Gastrocnemius medialis (tissue), 4 donors: ENCODE measurements at places on chromosomes 16 and 17. TPM values are rescaled to one million over a fixed set of nuclear protein-coding genes. Genes with fewer than 3 reads are reported as not detected.

GRCh38 chr17:15954222-15954621 is 9.3 kb downstream of the ADORA2B start:
- H3K36me3 ChIP-seq, result no peaks in the 10 kb centered on the region
- H3K27me3 ChIP-seq, result no peaks in the 10 kb centered on the region
- no peak overlapping the region for H3K4me3 ChIP-seq

- H3K36me3 ChIP-seq, result no peaks in the 10 kb centered on the region
- no peak overlapping the region for H3K4me3 ChIP-seq
- no peak overlapping the region for H3K27ac ChIP-seq
- DNase-seq, result no peak
- no peaks in the 10 kb centered on the region for H3K27me3 ChIP-seq
- no peaks in the 10 kb centered on the region for H3K4me1 ChIP-seq
Observed at GRCh38 chr16:1654505-1655268, 23.4 kb upstream of the JPT2 start.

- no peak for DNase-seq
- H3K27ac ChIP-seq, result no peak overlapping the region
- H3K27me3 ChIP-seq, result no peaks in the 10 kb centered on the region
- H3K4me1 ChIP-seq, result no peaks in the 10 kb centered on the region
- H3K36me3 ChIP-seq, result no peaks in the 10 kb centered on the region
Observed at GRCh38 chr17:40841246-40841645, 18.8 kb upstream of the KRT10 start.

DNA sequence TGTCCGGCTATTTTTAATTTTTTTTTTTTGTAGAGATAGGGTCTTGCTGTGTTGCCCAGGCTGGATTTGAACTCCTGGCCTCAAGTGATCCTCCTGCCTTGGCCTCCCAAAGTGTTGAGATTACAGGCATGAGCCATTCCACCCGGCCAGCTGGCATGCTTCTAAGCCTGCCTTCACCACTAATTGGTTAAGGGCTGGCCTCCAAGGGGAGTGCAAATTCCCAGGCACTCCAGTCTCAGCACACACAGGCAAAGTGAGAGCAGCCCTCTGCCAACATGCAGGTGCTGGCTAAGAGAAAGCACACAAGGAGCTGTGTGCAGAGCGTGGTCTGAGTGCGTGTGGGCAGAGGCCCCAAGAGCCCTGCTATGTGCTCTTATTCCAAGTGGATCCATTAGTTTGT is 149.8 kb upstream of the HS3ST2 start:
- DNase-seq, result no peak
- peaks cover 7% of the 10 kb centered on the region for H3K27me3 ChIP-seq
- H3K27ac ChIP-seq, result no peak overlapping the region
- no peak overlapping the region for H3K4me3 ChIP-seq
- H3K36me3 ChIP-seq, result no peaks in the 10 kb centered on the region

Gene MPP3
- 2.4 TPM for total RNA-seq

DNA sequence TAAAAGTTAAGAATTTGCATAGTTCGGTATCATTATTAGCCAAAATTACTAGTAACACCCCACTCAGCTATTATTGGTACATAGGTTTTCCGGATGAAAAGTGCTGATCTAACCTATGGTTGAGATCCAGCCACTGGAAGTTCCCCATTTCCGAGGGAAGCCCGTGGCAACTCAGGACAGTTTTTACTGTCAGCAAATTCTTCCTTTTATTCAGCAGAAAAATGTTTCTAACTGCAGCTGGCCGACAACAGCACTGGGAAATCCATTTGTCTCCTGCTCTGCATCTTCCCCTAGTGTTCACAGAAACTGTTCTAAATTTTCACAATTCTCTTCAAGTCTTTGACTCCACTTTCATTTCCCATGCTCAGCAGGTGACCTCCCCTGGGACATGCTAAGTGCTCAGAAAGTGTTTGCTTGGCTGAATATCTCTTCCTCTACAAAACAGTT is 15.5 kb upstream of the MMD start:
- H3K36me3 ChIP-seq, result no peaks in the 10 kb centered on the region
- no peaks in the 10 kb centered on the region for H3K27me3 ChIP-seq
- no peaks in the 10 kb centered on the region for H3K4me1 ChIP-seq
- H3K27ac ChIP-seq, result no peak overlapping the region
- no peak overlapping the region for H3K4me3 ChIP-seq

DNA sequence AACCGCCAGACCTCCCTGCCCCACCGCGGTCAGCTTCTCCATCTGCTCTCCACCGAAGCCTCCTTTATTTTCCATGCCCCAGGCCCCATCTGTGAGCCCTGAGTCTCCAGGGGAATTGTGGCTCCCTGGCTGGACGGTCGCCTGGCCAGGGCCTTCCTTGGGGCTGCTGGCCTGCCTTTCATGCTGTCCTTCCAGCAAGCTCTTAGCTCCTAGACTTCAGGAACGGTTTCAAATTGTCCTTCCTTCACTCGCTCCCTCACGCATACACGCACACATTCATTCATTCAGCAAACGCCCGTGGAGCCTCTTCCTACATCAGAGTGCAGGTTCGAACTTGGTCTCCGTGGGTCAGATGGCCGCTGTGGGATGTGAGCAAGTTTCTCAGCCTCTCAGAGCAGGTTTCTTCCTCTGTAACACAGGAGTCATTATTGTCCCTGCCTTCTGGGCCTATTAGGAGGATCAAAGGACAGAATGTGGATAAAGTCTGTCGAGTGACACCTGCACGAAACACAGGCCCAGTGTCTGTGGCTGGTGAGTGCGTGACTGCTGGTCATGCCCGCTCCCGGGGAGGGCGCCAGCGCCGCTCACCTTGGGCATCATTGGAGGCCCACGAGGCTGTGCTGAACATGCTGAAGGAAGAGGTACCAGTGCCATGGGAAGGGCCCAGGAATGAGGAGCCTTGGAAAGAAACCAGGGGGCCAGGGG is 18.7 kb upstream of the GSE1 start:
- H3K27me3 ChIP-seq, result no peaks in the 10 kb centered on the region
- no peak overlapping the region for H3K27ac ChIP-seq
- H3K36me3 ChIP-seq, result no peaks in the 10 kb centered on the region
- peaks cover 3% of the 10 kb centered on the region for H3K4me1 ChIP-seq
- H3K4me3 ChIP-seq, result no peak overlapping the region

Gene GFAP
- not detected for total RNA-seq

DNA sequence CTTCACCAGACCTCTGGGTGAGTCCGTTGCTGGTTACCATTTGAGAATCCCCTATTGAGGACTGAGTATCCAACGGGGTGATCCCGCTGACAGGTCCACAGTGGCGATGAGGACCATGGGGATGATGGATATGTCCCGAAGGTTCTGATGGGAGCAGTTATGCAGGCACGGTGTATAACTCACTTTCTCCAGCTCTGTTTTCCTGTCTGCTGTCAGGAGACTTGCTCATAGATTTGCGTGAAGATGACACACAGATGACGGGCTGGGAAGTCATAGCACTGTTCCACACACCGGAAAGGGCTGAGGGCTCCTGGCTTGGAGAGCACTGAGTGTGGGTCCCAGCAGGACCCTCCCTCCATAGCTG is 22.2 kb upstream of the ADCY7 start:
- peaks cover 10% of the 10 kb centered on the region for H3K27me3 ChIP-seq
- no peaks in the 10 kb centered on the region for H3K4me1 ChIP-seq
- no peak overlapping the region for H3K4me3 ChIP-seq

DNA sequence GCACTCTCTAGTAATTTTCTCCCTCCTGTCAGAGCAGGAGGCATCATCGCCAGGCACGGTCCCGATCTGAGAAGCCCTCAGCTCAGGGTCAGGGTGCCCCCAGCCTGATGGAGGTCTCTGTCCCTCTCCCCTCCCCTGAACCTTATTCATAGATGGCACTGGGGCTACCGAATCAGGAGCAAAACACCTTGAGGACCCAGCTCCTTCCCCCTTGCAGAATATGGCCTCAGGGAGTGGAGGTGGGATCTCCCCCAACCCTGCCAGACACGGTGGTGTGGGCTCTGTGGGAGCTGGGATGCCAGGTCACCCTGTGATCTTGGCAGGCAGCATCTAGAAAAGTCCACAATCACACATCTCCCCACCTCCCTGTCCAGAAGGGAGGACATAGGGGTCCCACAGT is 2.5 kb downstream of the CPNE2 start:
- peaks cover 17% of the 10 kb centered on the region for H3K4me1 ChIP-seq
- no peak overlapping the region for H3K27ac ChIP-seq
- no peak for DNase-seq
- no peaks in the 10 kb centered on the region for H3K36me3 ChIP-seq
- H3K27me3 ChIP-seq, result no peaks in the 10 kb centered on the region
- no peak overlapping the region for H3K4me3 ChIP-seq

Gene ARL5C
- total RNA-seq, result not detected

Gene TMEM92
- total RNA-seq, result not detected

DNA sequence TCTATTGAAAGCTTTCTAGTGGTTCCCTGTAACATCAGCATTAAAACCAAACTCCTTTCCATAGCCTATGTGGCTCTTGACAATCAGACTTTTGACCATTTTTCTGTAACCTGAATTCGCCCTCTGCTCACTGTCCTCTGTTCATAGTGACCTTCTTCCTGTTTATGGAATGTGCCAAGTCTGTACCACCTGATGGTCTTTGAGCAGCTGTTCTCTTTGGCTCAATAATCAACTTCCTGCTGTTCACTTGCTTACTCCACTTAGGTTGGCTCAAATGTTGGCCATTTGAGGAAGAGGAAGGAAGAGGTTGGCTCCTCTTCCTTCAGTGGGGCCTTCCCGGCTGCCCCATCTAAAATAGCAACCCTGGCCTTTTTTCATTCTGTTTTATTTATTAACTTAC is 251.5 kb downstream of the CA10 start:
- H3K4me1 ChIP-seq, result no peaks in the 10 kb centered on the region
- no peaks in the 10 kb centered on the region for H3K27me3 ChIP-seq
- H3K36me3 ChIP-seq, result no peaks in the 10 kb centered on the region
- H3K4me3 ChIP-seq, result no peak overlapping the region
- no peak for DNase-seq
- no peak overlapping the region for H3K27ac ChIP-seq

DNA sequence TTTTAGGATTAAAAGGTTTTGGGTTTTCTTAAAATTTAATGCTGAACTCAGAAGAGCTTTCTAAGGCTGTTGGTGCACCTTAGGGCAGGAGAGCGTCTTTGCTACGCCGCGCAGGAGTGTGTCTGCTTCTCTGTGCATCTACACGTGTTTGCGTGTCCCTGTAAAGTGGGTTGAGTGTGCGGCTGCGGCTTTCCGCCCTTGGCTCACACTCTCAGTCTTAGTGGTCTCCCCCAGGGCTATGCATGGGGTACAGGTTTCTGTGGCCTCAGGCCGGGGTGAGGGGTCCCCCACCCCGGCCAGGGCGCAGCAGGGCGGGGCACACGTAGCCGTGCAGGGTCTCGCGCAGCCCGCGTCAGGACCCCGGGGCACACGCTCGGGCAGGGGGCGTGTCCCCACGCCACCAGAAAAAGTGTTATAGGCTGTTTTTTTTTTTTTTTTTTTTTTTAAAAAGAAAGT is 727 bp upstream of the TENT4B start:
- H3K36me3 ChIP-seq, result no peaks in the 10 kb centered on the region
- no peaks in the 10 kb centered on the region for H3K27me3 ChIP-seq
- H3K4me1 ChIP-seq, result peaks cover 35% of the 10 kb centered on the region
- DNase-seq, result peak; percentile 31
- peak overlapping the region; percentile 93 for H3K4me3 ChIP-seq
- H3K27ac ChIP-seq, result peak overlapping the region; percentile 99

DNA sequence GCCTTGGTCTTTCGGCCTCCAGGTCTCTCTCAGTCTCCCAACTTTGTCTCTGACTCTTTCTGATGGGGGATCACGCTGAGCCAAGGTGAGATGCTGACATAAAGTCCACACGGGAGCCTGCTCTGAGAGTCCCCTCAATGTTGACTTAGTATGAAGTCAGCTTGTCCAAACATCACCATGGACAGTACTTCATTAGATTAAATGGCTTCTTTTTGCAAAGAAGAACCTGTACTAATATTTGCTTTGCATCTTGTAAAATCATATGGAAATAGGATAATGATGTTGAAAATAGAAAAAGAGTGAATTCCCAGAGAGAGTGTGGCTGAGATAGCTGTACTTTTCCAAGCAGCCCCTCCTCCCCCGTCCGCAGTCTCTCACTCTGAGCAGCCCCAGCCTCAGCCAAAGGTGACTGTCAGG is 56.7 kb upstream of the SIAH1 start:
- no peak for DNase-seq
- H3K27me3 ChIP-seq, result no peaks in the 10 kb centered on the region
- no peak overlapping the region for H3K4me3 ChIP-seq
- no peak overlapping the region for H3K27ac ChIP-seq
- H3K4me1 ChIP-seq, result peaks cover 10% of the 10 kb centered on the region
- H3K36me3 ChIP-seq, result no peaks in the 10 kb centered on the region

- H3K27me3 ChIP-seq, result no peaks in the 10 kb centered on the region
- DNase-seq, result peak; percentile 11
- H3K36me3 ChIP-seq, result no peaks in the 10 kb centered on the region
- peaks cover 5% of the 10 kb centered on the region for H3K4me1 ChIP-seq
- peak overlapping the region; percentile 86 for H3K27ac ChIP-seq
Observed at GRCh38 chr16:77723108-77723514, 797 bp downstream of the NUDT7 start.

Gene TM4SF5
- total RNA-seq, result not detected
